CD4-positive, alpha-beta T cell treated with Interleukin-17A for 4 hours (primary cell): ENCODE measurements at places on chromosomes 7 and 10.

- DNase-seq = no peak
Observed at GRCh38 chr10:117226813-117227451, 14.0 kb upstream of the SLC18A2 start.

GRCh38 chr10:34780818-34781380 lies 34.2 kb downstream of the PARD3 start:
- no peak for DNase-seq

GRCh38 chr7:78141522-78142281 lies 343.1 kb downstream of the PHTF2 start:
- no peak for DNase-seq

GRCh38 chr10:31605861-31606525 lies 287.0 kb downstream of the ZEB1 start:
- DNase-seq = no peak

DNA sequence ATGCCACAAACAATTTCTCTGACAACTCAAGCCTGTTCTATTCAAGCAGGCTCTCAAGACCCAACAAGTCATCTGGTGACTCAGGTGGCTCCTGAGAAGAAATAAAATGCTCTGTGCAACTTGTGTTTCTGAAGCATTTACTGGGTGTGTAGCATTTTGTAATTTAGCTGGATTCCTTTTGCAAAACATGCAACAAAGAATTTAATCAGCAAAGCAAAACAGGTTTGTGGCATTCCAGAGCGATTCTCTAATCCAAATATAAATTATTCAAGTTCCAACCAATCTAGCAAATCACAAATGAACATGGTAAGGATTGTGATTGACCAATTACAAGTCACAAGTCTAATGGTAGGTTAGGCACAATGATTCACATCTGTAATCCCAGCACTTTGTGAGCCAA lies 39.8 kb upstream of the C10orf67 start:
- no peak for DNase-seq

GRCh38 chr10:50520115-50520514 lies 103.6 kb downstream of the SGMS1 start:
- DNase-seq = no peak

DNA sequence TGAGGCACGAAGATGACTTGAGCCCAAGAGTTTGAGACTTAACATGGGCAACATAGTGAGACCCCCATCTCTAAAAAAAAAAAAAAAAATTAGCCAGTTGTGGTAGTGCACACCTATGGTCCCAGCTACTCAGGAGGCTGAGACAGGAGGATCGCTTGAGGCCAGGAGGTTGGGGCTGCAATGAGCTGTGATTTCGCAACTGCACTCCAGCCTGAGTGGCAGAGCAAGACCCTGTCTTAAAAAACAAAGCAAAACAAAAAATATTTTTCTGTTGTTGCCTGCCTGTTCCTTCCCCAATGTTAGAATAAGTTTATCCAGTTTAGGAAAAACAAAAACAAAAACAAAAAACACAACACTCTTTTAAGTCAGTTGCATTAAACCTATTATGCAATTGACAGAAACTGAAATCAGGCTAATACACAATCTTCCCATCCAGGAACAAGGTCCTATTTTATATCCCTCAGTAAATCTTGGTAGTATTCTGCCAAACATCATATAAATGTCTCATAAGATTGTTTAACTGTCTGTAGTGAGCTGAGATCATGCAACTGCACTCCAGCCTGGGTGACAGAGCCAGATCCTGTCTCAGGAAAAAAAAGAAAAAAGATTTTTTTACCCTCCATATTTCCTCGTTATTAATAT lies 4.9 kb downstream of the PILRA start:
- no peak for DNase-seq

DNA sequence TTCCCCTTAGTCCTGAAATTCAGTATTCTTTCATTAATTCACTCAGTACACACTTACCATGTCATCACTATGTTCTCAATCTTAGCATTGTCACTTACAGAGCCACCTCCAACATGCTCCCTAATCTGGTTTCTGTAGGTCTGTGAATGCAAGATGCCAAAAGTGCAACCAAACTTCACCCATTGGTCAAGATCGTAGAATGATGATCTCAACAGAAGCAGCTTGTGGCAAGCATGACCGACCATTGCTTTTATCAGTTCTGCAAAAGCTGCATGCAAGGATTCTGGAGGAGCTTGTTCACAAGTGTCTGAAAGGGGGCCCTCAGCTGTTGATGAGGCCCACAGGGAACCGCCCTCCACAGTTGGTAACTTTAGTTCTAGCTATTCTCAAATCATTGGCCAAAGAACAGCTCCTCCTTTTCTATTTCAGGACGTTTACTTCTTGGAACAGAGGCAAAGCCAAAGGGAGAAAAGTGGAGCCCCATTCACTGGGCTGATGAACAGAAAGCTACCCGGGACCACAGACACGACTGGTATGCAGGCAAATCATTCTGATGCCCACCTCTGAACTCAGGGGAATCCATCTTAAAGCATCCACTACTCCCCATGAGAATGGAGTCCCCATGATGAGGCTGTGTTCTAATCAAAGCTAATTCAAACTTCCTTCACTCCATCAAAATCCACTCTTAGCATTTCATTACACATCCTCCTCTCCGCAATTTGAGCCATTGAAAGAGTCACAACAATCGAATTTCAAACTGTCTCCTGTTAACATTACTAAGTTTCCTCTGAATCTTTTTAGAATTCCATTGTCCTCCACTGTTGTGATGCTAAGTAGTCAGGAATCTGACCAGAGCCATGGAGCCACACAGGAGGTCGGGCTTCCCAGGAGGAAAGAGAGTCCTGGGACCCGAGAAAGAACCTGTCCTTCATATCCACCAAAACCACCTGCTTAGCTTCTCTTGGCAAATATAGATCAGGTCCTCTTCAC lies 13.9 kb downstream of the GRB10 start:
- no peak for DNase-seq

- no peak for DNase-seq
Observed at GRCh38 chr7:20788420-20788990, 1.8 kb upstream of the SP8 start.

DNA sequence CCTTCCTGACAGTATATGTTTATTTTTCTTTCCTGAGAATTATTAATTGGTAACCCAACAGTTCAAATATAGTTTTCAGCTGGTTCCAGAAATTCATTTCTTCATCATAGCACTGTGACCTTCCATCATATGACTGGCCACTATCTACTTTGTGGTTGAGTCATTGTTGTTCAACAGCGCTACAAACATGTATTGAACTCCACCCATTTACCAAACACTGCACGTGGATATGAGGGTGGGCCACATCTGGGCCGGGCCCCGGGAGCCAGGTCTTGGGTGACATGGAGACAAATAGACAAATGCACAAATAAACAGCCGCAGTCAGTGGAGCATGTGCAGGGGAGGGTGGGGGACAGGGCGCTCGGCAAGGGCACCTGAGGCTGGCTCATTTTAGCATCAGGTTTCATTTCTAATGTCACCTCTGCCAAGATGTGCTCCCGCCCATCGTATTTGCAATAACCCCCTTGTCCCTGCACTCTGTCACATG lies 24.0 kb upstream of the EEPD1 start:
- DNase-seq = no peak

DNA sequence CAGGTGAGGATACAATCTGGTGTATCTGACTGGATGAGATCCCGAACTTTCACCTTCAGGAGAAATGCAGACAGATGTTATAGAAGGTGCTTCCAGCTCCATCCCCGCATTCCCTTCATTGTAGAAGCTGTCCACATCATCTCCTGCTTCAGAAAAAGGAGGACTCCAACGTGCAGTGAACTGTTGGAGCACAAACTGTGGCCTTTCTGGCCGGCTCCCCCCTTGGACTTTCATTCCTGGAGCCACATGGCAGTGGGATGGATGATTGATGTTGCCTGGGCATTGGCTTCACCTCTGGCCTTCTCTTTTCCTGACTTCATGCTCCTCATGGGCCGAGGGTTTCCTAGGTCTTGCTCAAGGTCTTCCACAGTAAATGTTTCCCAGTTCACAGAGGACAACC lies 29.6 kb upstream of the ZNF273 start:
- no peak for DNase-seq

GRCh38 chr7:41169317-41169716 lies 533.6 kb downstream of the INHBA start:
- no peak for DNase-seq

- no peak for DNase-seq
Observed at GRCh38 chr7:107659666-107660065, 962 bp upstream of the SLC26A4 start.

DNA sequence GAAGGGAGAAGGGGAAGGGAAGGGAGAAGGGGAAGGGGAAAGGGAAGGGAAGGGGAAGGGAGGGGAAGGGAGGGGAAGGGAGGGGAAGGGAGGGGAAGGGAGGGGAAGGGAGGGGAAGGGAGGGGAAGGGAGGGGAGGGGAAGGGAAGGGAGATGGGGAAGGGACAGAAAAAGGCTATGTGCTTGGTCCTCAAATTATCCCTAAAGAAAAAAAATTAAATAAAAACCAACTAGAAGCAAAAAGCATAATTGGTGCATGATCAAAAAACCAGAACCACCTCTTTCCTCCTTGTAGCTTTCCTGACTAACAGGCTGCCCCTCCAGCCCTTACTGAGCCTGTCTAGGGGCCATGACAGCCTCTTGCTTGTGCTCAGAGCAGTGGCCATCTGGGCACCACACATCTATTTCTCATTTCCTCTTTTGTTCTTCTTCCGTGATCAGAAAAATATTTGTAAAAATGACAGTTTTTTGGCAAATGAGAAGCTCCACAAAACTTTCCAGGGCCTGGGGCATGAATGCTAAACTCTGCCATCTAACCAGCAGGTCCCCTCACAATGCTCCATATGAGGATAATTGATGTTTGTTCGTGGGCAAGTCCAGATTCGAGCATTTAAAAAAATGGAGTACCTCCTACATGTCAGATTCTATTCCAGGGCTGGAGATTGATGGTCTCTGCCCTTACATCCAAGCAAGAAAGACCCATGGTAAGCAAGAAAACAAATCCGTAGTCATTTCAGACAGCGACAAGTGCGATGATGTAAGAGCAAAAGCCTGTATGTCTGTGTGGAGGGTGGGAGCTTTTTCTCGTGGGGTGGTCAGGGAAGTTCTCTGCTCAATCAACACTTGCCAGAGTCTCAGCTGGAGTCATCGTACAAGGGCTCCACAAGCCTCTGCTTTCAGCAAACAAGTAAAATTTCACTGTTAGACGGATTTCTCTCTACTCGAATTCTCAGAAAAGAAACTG lies 320.9 kb downstream of the WDR11 start:
- DNase-seq = no peak

- no peak for DNase-seq
Observed at GRCh38 chr7:23247603-23248335, 1.2 kb downstream of the GPNMB start.

GRCh38 chr10:96325719-96326373 lies 21.6 kb downstream of the DNTT start:
- no peak for DNase-seq

GRCh38 chr7:22983257-22983855 lies 30.6 kb downstream of the HYCC1 start:
- no peak for DNase-seq

DNA sequence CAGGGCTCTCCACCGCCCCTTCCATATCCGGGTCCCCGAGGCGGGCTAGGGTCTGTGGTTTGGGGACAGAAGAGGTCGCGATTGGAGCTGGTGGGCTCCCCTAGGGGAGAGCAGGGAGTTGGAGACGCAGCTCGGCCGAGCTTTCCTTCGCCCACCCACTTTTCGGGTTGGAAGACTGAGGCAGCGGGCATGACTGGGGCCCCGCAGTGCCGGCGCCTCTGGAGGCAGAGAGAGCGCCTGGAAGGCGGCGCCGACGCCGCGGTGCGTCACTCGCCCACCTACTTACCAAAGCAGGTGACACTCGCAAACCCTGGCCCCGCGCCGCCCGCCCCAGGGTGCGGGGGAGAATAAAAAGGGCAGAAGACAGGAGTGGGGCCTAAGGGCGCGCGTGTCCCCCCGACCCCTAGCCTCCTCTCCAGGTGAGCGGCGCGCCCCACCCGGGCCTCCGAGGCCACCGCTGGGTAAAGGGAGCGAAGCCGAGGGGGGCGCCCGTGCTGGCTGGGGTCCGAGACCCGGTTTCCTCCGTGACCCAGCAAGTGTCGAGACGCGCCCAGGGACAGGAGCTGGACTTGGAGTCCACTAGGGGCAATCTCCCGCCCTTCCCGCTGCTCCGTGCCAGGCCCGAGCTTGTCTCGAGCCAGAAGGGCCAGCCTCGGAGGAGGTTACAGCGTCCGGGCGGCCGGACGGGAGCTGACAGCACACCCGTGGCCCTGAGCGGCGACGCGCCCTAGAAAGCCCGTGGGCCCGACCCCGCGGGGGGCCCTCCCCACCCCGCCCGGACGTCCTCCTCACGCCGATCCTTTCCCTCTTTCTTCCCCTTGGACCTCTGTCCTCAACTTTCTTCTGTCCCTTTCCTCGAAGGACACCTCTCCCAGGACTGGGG lies 34.4 kb upstream of the GRID1 start:
- DNase-seq = peak; percentile 80

DNA sequence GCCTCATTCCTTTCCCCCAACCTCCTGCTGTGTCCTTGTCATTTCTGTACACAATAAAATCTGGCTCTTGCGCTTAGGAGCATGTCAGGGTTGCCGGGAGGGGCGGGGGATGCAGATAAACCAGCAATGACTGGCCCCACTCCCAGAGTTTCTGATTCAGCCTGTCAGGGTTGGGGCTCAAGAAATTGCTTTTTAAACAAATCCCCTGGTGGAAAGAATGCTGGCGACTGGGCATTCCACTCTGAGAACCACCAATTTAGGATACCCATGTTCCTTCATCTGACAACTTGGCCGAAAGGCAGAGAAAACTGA lies 376.4 kb downstream of the TCERG1L start:
- no peak for DNase-seq

- DNase-seq = no peak
Observed at GRCh38 chr10:48383393-48383792, 76.9 kb downstream of the MAPK8 start.

DNA sequence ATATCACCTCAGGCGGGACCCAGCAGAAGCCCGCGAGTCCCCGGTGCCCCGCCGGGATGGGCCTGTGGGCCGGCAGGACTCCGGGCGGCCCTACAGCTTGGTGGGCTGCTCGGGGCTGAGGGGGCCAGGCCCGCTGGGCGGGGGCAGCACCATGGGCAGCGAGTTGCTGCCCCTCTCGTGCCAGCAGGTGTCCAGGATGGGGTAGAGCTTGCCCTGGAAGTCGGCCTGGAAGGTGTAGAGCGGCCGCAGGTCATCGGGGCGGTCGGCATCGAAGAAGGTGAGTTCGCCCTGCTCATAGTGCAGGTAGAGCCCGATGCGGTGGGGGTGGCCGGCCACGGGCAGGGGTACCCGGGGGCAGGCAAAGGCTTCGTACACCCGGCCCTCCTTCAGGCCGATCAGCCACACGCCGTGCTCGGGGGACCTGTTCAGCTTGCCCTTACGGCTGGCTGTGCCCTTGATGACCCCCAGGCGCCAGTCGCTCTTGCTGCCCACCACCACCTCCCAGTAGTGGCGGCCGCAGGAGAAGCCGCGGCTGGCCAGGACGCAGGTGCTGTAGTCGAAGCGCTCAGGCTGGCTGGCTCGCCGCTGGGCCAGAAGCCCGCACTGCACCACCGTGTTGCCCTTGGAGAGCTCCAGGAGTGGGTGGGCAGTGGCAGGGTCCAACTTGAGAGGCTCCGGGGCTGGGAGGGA lies 4.3 kb upstream of the NSUN5 start:
- DNase-seq = no peak
